ENCODE measurements at places on chromosomes 11 and 22.

GRCh38 chr11:85699957-85700741, 14.2 kb upstream of the CCDC89 start:
- DNase-seq: no peak

DNA sequence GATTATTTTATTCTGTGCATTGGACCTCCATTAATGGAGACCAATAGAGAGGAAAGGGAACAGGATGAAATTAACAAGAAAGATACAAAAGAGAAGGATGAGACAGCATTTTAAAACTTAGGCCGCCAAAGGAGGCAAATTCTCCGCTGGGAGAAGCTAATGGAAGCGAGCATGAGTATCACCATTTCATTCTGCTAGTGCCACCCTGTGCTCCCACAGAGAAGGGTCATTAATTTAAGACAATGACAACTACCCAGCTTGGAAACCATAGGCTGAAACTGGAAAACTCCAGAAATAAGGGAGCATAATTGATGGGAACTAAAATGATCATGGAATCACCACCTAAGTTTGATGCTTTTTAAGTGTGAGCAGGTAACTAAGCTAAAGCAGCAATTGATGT, 69.2 kb downstream of the SLC36A4 start:
- no peak for DNase-seq

GRCh38 chr11:68865241-68865640, 23.5 kb upstream of the CPT1A start:
- no peak for DNase-seq

DNA sequence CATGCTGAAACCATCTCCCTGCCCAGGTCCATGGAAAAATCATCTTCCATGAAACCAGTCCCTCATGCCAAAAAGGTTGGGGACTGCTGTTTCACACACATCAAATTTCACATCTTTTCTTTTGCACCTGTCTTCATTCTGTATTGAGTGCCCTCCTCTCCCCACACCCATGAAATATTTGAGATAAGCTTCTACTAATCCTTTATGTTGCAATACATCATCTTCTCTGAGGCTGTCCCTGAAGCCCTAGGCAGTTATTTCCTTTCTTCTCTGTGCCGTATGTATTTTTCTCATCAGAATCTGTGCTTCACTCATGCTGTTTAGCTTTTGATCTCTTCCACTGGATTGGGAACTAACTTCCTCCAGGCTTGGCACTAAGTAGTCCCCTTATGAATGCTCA, 40.0 kb upstream of the RRM1 start:
- DNase-seq: no peak

DNA sequence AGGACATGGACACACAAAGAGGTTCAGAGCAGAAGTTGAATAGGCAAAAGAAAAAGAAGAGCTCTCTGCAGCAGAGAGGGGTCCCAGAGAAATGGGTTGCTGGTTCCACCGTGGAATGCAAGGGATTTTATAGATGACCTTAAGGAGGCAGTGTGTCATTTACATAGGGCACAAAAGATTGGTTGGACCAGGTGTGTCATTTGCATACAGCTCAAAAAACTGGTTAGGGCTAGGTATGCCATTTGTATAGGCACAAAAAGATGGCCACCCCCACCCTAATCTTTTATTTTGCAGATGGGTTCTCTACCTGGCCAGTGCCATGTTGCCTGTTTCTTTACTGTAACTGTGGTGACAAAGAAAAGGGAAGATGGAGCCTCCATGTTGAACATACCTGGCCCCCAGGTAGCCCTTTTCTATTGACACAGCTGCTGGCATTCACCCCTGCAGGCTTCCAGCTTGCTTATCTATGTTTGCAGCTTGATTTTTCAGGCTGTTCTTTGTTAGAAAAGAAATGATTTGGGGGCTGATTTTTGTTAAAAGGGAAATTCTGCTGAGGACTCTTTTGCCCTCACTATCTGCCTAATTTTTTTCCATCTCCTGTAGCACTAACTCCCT, 3.1 kb upstream of the CAVIN3 start:
- DNase-seq: no peak

- DNase-seq: no peak
Measured at GRCh38 chr11:19216709-19217374, 15.1 kb upstream of the CSRP3 start.

DNA sequence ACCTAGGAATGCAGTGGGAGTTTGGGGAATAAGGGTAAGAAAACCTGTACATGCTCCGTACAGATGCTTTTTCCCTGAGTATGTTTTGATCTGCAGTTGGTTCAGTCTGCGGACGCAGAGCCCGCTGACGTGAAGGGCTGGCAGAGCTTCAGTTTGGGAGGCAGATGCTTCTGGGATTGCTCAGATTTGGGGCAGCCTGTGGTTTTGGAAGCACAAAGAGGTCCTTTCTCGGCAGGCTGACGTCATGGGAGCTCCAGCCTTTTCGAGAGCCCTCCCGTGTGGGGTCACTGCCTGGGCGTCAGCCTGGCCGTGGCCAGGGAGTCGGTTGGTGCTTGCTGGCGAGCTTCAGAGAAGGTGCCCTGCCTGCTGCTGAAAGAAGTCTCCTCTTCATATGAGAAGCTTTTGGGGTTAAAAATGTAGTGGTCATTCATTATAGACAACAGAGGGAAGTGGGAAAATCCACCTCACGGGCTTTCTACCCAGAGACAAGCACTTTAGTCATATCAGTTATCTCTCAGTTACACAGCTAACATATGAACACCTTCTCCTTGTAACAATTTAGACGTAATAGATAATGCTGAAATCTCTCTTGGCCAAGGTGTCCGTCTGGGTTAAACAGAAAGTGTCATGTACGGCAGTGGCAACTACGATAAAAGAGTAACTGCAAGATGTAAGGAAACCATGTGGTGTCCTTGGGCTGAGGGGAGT, 26.8 kb downstream of the TPCN2 start:
- DNase-seq: no peak

- no peak for DNase-seq
Measured at GRCh38 chr11:3989921-3990290, 104.7 kb upstream of the RRM1 start.

DNA sequence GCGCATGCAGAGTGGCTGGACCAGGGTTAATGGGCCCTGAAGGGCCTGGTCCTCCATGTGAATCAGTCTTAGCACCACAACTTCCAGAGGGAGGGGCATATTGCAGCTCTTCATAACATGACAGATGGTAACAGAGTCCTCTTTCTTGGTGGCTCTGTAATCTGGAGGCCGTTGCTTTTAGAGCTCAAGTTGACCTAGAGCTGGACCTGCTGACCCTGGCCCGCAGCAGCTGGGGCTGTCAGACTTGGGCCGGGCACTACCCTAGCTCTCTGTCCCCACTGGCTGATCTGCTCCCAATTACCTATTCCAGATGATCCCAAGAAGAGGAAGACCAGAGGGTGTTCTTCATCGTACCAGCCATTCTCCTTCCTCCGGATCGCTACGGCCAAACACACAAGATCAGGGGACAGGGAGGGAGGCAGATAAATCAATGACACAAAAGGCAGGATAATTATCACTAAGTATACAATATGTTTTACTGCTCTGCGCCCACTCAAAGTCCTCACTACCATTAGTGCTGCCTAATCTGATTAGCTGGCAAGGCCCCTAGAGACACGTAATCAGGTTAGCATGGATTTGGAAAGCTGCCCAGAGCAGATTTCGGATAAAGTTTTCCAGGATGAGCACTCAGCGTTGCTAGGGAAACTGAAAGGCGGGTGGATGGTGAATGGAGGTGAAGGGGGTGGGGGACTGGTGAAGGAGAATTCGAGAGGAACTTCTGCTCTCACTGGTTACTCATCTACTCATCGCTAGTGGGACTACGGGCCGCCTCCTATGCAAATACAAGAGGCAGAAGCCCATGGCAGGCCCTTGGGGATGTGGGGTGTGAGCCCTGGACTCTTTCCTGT, 64.5 kb upstream of the PHOX2A start:
- DNase-seq: no peak

DNA sequence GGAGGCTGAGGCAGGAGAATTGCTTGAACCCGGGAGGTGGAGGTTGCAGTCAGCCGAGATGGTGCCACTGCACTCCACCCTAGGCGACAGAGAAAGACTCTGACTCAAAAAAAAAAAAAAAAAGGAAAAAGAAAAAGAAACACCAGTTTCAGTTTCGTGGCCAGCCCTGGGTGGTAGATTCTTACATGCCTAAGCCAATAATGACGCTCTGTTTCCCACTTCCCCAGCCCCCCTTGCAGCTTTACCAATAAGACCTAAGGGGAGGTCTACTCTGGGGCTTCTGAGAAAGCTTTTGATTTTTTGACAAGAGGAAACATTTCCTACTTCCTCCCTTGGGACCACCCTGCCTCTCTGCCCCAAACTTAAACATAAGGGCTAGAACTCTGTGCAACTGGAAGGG, 30.0 kb upstream of the PTPRJ start:
- peak; percentile 42 for DNase-seq

GRCh38 chr22:38467904-38468442, at the start of gene KDELR3:
TSS of gene KDELR3 (plus strand) at chr22:38468096. CDS start at chr22:38468234, 138 bp downstream.
- peak; percentile 53 for DNase-seq

GRCh38 chr11:76288166-76288980, 82.1 kb upstream of the WNT11 start:
- DNase-seq: peak; percentile 10

DNA sequence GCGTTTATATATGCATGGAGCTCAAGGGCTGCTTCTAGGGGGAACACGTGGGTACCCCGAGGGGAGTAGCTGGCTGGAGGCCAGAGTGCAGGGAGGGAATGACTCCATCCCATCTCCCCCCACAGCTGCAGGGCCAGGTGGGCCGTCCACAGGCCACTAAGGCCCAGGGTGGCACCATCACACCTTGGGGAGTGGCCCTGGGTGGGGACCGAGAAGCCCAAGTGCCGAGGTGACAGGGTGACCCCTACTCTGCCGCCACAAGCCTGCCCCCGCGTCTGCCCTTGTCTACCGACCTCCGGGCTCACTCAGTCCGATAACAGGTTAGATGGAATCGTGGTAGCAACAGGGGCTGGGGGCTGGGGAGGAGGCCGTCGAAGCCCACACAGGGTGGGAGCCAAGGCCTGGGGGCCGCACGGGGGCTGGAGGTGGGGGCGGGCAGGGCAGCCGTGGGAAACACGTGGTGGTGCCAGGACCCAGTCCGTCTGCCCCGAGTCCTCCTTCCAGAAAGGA, 125.7 kb downstream of the KCNQ1OT1 start:
- DNase-seq: no peak

DNA sequence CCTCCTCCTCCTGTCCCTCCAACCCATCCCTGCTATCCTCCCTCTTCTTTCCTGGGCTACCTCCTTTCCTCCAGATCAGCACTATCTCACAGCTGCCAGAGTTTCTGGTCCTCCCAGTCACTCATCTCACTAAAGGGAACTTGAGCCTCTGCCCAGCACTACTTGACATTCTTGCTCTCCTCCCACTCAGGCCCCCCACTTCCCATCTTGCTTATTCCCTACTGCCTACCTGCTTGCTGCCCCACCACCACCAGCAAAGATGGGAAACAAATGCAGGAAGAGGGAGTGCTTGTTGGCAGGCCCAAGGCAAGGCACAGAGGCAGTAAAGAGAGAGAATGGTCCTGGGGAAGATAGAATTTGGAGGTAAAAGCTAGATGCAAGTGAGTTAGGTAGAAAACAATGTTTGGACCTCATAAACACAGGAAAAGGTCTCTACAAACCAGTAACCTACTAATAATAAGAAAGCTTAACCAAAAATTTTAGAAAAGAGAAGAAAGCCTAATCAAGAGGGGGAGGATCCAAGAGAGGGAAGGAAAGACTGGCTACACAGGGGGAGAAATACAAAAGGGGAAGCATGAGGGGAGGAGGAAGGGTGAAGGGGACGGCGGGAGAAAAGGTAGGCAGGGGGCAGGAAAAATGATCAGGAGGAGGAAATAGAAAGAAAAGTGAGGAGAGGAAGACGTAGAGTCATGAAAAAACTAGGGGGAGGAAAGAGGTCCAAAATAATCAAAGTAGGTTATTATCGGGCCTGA, 63.6 kb downstream of the PAK1 start:
- DNase-seq: no peak

DNA sequence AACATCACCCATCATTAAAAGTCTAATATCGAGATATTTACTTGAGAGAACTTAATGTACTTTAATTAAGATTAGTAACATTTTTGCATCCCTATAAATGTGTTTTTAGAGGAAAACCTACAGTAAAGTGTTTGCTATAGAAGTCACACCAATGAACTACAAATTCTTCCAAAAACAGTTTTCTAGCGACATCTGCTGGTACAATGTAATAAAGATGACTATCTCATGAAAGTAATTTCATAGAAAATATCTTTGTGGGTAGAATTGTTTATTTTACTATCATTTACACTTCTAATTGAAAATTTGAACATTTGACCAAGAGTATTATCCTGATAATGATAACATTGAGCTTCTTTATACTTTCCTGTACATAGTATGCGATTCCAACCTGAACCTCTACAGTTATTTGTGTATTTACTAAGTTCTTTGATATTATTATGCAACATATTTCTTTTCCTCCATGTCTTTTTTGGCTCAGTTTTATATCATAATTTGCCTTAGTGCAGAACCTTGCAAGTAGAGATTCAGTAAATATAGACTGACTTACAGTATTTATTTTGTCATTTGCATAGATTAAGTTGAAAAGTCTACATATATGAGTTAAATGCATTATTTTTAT, 252.7 kb downstream of the TMEM135 start:
- DNase-seq: no peak

- DNase-seq: no peak
Measured at GRCh38 chr11:64918017-64918416, 1.0 kb upstream of the ATG2A start.

- no peak for DNase-seq
Measured at GRCh38 chr11:106076171-106076918, 802 bp downstream of the KBTBD3 start.

DNA sequence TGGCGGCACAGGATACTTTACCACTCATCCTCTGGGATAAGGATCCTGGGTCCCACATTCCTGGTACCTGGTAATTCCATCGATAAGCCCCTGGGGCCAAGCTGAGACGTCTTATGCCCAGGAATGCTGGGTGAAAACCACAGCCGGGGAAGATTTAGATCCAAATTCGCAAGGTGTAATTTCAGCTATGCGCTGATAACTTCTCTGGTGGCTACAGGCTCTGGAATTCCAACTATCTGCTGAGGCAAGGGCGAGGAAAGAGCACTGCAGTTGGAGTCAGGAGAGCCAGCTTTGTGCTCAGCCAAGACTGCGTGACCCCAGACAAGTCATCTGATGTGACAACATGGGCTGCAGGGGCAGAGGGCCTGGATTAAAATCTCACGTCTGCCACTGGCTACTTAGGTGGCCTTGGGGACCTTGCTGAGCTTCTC, 9.9 kb upstream of the MYEOV start:
- DNase-seq: no peak

DNA sequence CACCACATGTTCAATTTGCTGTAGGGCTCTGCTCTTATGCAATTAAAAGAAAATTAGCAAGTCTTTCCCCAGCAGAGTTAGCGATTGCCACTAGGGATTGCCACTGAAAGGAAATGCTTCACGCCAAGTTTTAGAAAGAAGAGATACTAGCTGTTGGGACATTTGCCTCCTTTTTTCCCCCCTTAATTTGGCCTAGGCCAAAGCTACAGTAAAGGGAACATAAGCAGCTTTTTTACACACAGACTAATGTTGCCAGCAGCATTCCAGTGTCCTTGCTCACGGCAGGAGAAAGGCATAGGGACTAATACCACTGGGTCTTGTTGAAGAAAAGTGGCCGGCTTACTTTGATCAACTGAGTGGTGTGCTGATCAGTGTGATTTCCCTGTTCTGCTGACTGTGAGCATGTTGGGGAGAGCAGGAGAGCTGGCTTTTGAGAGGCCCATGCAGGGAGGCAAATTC, 71.2 kb downstream of the PHF21A start:
- no peak for DNase-seq
